ENCODE measurements at places on chromosomes 7 and 10.

DNA sequence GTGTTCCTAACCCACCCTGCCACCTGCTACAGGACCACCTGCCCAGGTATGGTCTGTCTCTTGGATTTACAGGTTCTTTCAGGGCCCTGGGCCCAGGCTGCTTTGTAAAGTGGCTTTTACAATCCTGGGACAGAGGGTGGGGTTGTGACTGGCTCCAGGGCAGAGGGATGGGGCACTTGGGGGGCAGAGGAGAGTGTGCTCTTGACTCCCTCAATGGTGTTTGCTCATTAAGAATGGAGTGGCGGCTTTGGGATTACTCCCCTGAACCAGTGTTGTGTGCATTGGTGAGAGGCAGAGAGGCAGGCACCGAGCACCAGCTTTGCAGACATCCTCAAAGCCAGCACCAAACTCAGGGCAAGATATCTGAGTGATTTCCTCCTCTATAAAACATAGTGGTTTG lies 43.5 kb downstream of the VWA2 start:
- no peak for DNase-seq

GRCh38 chr10:97813311-97813710 lies 36.3 kb upstream of the GOLGA7B start:
- no peak for DNase-seq

GRCh38 chr7:117323851-117324711 lies 1.2 kb upstream of the WNT2 start:
- peak; percentile 76 for DNase-seq

DNA sequence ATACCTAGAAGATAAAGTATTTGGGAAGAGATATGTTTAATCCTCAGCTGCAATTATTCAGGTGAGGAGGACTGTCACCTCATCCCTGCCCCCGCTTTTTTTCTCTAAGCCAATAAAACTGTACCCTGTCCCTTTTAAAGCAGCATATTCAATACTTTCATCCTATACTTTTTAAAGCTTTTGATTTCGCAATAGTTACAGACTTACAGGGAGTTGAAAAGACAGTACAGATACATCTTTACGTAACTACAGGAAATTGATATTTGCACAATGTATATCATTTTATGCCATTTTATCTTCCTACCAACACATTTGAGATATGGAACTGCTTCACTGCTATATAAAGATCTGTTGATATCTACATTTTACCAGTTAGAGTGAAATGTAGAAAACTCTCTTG lies 47.6 kb downstream of the STK17A start:
- no peak for DNase-seq

DNA sequence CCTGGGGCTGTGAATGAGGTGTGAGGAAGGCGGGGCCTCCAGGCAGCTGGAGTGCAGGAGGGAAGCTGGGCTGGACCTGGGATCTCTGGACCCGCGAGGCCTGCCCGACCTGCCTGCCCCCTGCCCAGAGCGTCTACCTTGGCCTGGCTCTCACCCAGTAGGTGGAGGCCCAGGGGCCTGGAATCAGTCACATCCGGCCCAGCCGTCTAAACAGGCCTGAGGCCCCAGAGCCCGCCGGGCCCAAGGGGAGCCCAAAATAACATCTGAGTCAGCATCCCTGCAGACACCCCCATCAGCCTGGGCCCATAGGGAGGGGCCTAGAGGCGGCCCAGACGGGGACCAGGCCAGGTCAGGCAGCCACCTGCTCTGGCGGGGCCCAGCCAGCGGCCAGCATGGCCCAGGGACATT lies 15.1 kb upstream of the ELN start:
- no peak for DNase-seq

GRCh38 chr10:3222068-3222467 lies 49.5 kb upstream of the PITRM1 start:
- no peak for DNase-seq

GRCh38 chr10:128854963-128855362 lies 612.1 kb upstream of the MGMT start:
- peak; percentile 77 for DNase-seq

GRCh38 chr7:42621543-42622219 lies 290.2 kb downstream of the C7orf25 start:
- no peak for DNase-seq

DNA sequence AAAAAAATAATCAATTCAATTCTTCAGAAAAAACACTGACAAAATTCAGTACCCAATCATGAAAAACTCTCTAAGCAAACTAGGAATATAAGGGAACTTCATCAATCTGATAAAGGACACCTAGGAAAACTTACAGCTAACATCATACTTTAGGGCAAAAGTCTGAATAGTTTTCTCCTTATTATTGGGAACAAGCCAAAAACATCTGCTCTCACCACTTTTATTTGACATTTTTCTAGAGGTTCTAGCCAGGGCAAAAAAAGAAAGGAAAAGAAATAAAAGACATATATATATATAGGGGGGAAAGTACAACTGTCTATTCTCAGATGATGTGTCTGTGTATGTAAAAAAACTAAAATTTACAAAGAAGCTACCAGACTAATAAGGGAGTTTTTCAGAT lies 19.0 kb downstream of the CDK6 start:
- DNase-seq = no peak

DNA sequence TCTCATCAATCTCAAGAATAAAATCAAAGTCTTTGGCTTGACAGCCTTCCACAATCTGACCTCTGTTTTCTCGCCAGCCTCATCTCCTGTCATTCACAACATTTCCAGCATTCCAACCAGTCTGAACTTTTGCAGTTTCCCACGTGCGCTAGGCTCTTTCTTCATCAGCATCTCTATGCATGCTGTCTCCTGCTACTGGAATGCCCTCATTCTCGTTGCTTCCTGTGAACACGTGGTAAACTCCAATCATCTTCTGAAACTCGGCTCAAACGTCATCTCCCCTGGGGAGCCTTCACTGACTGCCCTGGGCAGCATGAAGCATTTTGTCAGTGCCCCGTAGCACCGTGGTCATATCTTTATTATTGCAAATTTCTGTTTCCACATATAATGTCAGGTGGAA lies 12.2 kb upstream of the RSBN1L start:
- DNase-seq = no peak

DNA sequence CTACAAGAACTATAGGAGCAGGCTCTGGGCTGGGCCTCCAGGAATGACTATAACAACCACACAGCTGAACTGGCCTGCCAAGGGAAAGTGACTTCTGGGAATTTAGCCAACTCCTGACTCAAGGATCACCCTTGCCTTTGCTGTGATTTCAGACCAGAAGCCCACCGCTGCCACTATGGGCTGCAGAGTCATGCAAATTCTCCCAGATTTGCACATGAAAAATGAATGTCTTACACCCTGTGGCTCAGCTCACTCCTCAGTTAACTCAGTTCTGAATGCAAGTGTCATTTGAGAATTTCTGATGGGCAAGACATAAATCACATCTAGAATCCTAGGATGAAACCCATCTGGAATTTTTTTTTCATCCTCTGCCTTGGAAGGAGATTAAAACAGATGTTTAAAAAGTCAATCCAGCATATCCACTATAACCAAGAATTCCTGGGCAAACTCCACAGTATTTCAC lies 186.5 kb upstream of the BET1 start:
- DNase-seq = no peak

GRCh38 chr7:34991938-34992840 lies 45.1 kb downstream of the DPY19L1 start:
- no peak for DNase-seq

DNA sequence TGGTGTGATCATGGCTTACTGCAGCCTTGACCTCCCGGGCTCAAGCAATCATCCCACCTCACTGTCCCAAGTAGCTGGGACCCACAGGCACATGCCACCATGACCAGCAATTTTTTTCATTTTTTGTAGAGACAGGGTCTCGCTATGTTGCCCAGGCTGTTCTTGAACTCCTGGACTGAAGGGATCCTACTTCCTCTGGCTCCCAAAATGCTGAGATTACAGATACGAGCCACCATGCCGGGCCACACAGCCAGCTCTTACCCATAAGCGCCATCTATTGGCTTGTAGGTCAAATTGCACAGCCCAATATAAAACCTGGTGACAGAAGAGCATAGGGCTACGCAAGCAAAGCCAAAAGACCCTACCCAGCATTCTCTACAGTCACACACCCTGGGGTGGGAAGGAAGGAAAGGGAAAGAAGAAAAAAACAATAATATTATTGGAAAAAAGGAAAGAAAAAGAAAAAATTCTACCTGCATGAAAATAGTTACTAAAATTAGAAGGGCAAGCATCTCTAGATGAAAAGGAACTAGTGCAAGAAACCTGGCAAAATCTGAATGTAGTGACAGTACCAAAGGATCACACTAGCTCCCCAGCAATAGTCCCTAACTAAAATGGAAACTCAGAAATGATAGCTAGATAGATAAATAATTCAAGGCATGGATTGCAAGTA lies 29.4 kb upstream of the AMPH start:
- no peak for DNase-seq

- DNase-seq = no peak
These were observed 396.6 kb downstream of the DGKB start for GRCh38 chr7:14505906-14506305.

- DNase-seq = no peak
These were observed 109.6 kb downstream of the MYL10 start for GRCh38 chr7:101519324-101520023.

GRCh38 chr7:70699271-70699670 lies 432.7 kb upstream of the GALNT17 start:
- DNase-seq = no peak

- no peak for DNase-seq
These were observed 101.2 kb upstream of the TRIM24 start for GRCh38 chr7:138358850-138359341.

- DNase-seq = no peak
These were observed 887.4 kb downstream of the REEP3 start for GRCh38 chr10:64408391-64409183.

GRCh38 chr7:81367326-81367931 lies 402.4 kb downstream of the HGF start:
- DNase-seq = no peak

DNA sequence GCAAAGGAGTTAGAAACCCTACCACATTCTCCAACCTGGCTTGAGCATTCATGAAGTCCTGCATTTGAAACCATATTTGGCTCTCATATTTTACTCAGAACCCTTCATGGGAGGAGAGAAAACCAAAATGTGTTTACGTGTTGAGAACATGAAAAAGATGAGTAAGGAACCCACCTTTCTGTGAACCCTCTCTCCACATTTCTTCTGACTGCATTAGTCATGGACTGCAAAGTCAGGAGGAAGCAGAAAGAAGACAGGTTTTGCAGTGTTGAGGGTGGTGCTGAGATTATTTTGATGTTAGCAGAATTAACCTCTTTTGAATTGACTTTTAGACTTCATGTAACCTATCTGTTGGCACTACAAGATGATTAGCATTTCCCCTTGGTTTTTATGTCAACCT lies 4.9 kb downstream of the IFIT1B start:
- no peak for DNase-seq

DNA sequence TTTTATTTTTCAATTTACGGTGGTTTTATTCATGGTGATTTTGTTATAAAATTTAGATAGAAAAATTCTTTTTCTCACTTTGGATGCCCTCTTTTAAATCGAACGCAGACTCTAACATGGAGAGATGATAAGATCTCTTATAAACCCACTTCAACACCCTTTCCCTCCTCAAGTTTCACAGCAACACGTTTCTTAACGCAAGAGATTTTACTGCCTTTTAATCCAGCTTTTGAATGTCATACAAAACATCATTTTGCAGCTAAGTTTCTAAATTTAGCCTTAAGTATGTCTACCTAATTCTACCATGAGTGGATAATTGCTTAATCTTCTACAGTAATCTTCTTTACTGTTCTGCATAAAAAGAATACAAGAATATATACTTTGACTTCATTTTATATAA lies 70.0 kb downstream of the SEMA3C start:
- no peak for DNase-seq

DNA sequence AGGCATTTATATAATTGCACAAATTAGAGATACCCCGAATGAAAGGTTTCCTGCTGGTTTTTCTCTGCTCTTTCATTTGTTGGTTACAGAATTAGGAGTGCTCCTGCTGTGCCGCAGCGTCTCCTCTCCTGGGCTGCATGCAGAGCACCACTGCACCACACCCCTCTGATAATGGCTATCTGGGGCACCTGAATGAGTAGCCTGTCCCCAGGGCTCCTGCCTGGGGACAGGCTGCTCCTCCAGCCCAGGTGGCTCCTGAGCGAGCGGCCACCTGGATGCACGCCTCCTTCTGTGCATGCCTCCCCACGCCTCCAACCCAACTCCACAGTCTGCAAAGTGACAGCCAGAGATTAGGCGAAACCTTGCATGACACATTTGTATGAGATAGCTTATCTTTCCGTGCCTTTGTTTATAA lies 242.6 kb upstream of the FZD8 start:
- no peak for DNase-seq

DNA sequence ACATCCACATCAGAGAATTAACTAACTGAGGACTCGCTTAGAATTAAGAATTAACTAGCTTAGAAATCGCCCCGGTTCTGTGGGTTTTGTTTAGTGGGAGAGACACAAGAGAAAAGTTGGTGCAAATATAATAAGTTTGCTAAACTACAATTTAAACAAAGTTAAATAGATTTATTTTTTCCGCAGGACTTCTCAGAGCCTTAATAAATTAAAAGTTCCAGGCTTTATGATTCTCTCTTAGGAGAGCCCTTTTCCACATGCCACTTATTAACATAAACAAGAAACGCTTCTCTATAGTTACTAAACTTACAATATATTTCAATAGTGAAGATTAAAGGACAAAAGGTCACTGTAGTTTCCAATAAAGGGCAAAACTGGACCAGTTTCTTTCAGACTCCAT lies 100.0 kb downstream of the SLC25A13 start:
- DNase-seq = no peak

- peak; percentile 80 for DNase-seq
These were observed 10.7 kb downstream of the CALD1 start for GRCh38 chr7:134789967-134790685.

GRCh38 chr7:114644455-114644854 lies 229.8 kb downstream of the FOXP2 start:
- DNase-seq = no peak

DNA sequence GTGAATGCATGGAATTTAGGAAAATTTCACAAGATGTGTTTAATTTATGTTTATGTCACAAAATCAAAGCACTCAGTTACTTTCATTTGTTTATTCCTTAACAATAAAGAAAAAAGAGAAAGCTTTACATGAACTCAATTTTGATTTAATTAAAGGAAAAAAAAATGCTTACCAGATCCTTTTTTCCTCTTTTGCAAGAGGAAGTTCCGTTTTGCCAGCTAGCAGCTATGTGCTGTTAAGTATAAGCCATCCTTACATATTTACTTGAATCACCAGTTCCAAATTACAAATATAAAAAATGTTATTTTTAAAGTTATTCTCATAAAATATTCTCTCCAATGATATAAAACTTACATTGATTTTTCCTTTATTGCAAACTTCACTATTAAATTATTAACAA lies 12.7 kb downstream of the MRC1 start:
- no peak for DNase-seq

DNA sequence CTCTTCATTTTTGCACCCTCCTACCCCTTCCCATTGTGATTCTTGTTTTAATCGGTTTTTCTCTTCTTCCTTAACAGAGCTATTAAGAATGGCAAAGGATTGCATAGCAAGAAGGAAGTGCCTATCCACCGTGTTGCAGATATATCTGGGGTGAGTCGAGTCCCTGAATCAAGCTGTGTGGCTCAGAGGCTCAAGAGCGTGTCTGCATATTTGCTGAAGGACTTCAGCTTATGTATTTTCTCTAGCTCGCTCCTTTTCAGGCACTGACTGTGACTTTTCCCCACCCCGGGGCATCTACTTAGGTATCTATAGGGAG lies 126.6 kb downstream of the LRRC4 start:
- DNase-seq = no peak
